ENCODE measurements at places on chromosomes 7 and 10.

DNA sequence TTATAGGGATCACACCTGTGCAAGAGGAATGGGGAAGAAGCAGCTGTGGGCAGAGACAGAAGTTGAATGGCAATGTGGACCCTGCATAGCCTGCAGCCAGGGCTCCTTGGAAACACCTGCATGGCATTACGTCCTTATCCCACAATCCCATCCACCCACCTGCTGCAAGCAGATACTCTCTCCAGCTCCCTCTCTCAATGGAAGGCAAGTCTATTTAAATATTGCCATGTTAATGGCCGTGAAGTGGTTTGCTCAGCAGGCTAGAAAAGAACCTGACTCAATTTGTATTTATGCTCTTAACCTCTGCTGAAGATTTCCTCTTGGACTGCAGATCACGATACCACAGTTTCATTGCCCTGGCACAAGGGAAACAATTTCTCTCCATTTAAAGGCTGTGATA lies 417.0 kb downstream of the TYW1 start:
- no peak for DNase-seq

- DNase-seq: no peak
Observed at GRCh38 chr10:22252801-22253579, 35.2 kb upstream of the EBLN1 start.

- no peak for DNase-seq
Observed at GRCh38 chr10:17984056-17984455, 32.3 kb downstream of the SLC39A12 start.

DNA sequence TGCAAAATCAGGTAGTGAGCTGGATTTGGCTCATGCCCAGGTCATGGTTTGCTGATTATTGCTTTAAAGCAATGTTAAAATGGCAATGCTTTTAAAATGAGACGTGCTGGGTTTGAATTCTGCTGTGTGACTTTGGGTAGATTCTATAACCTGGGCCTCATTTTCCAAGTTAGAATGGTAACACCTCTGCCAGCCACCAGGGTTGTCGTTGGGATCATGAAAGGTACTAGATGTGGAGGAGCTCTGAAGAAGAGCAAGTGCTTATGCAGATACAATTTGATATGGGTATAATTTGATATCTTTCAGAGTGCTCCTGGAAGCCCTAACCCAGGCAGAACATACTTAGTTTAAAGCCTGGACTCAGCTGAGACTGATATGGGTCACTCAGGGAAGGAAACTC lies 60.0 kb downstream of the EVX1 start:
- DNase-seq: no peak

DNA sequence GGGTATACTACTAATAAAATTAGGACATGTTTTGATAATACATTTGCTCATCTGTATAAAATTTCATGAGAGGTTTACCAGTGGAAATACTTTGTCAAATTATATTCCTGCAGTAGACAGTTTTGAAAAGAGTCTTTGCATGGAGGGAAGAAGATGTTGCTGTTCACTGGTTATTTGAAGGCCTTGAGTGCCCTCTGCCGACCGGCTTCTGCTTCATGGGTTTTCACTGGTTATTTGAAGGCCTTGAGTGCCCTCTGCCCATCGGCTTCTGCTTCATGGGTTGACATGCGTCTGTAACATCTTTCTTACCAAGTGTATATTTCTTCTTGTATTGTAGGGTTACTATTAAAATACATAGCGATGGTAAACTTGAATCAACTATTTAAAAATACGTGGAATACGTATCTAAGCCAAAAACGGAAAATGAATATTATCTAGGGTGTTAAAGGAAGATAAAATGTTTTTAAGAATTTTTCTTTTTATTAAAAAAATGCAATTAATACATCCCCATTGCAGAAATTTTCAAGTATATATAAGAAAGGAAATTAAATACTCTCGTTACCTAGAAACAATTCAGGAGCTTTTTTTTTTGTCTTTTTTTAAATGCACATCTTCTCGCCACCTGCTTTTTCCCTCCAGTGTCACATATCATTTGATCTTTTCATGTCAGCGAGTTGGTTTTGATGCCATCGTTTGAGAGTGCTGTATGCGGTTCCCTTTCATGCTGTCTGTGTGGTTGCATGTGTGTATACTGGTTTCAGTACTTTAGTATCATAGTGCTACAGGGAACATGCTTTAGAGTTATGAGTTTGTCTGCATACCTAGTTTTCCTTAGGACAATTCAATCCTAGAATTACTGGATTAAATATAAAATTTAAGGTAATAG lies 73.4 kb downstream of the SHH start:
- no peak for DNase-seq
